ENCODE measurements at places on chromosomes 2 and 18. TPM values are rescaled to one million over a fixed set of nuclear protein-coding genes. Genes with fewer than 3 reads are reported as not detected.

The TWIST2 gene
- total RNA-seq, result 171 TPM

The TMEM150A gene
- total RNA-seq, result 11.0 TPM

The PTPRN gene
- total RNA-seq, result 9.0 TPM

The IDH1 gene
- total RNA-seq, result 125 TPM

The TMEM17 gene
- 1.4 TPM for total RNA-seq

The LRRTM1 gene
- total RNA-seq, result not detected

The MAP2 gene
- total RNA-seq, result 0.82 TPM

The DOK1 gene
- total RNA-seq, result 21.3 TPM

The AFF3 gene
- 0.08 TPM for total RNA-seq

The GPATCH11 gene
- total RNA-seq, result 5.0 TPM

The TYW5 gene
- total RNA-seq, result 3.7 TPM

The QPCT gene
- total RNA-seq, result 2.2 TPM

The CEBPZ gene
- total RNA-seq, result 32.5 TPM

The CLK1 gene
- total RNA-seq, result 40.3 TPM

The PIK3C3 gene
- 35.3 TPM for total RNA-seq

The CHST9 gene
- total RNA-seq, result not detected

The RAD51AP2 gene
- total RNA-seq, result under 0.01 TPM

The ANAPC1 gene
- 40.7 TPM for total RNA-seq

The SNRNP200 gene
- 59.6 TPM for total RNA-seq

The CCDC74B gene
- total RNA-seq, result 9.6 TPM

The PPP1R1C gene
- 0.38 TPM for total RNA-seq

The HYCC2 gene
- total RNA-seq, result 7.4 TPM

The ERFE gene
- total RNA-seq, result 0.82 TPM

The HOXD3 gene
- not detected for total RNA-seq

The TBR1 gene
- not detected for total RNA-seq

The IL36RN gene
- not detected for total RNA-seq

The DNER gene
- total RNA-seq, result 0.60 TPM

The REEP1 gene
- total RNA-seq, result not detected

The MERTK gene
- total RNA-seq, result 0.90 TPM

The DSC2 gene
- 0.23 TPM for total RNA-seq

The ZBTB7C gene
- not detected for total RNA-seq

The C2orf15 gene
- 0.12 TPM for total RNA-seq

The DPP4 gene
- 42.1 TPM for total RNA-seq
